Gastroesophageal sphincter (tissue), 4 donors: ENCODE measurements at places on chromosomes 2 and 18.

GRCh38 chr18:9353596-9353995 is 19.0 kb downstream of the TWSG1 start:
- ATAC-seq = no peak

DNA sequence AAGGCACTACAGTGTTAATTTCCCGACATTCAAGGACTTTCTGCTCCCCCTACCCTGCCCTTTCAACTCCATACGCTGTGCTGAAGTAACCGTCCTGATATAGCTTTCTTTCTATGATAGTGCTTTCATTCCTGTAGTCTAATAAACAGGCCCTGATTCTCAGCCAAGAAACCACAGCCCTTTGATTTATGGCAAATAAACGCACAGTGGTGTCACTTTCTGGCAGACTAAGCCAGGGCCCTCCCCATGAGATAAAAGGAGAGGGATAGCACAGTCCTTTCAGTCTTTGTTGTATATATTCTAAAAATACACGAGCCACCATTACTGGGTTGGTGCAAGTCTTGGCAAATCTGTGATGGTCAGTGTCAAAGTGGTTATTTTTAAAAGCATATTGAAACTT is 291.2 kb downstream of the ALPK2 start:
- no peak for ATAC-seq

DNA sequence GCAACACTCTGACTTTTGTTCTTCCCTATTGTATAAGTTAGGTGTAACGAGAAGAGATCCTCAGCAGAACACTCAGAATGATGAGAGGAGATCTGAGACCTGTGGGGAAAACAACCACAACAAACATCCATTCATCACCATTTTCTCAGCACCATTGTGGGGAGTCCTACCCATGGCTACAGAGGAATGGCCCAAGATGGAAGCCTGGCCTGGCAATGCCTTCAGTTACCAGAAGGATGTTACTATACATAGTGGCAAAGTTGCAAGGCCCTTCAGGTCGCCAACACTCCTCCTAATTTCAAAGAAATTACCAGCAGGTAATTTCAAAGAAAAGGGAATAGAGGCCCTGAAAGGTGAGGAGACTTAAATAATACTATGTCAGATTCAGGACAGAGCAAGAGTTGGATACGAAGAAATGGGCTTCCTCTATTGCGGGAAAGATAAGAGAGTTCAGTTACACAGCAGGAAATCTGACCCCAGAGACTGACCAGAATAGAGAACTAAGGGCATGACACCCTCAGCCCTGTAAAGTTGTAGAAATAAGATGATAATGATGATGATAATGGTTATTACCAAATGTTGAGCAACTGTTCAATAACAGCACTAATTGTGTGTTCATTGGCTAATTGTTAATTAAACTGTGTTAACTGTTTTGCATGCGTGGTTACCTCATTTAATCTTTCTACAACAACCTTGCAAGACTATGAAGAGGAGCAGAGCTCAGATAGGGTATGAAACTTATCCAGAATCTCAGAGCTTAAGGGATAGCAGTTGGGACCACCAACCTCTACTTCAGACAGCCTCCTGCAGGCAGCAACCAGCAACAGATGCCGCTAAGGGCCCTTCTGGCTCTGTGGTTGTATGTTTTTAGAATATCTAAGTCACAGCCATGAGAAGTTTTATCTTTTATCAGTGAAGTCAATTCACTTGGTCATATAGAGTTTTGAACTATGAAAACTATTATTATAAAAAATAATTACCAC is 37.5 kb downstream of the DHRS9 start:
- no peak for ATAC-seq

- ATAC-seq = no peak
Measured at GRCh38 chr2:142445551-142446072, 314.8 kb upstream of the LRP1B start.

- no peak for ATAC-seq
Measured at GRCh38 chr2:25790074-25790790, 88.1 kb downstream of the ASXL2 start.

DNA sequence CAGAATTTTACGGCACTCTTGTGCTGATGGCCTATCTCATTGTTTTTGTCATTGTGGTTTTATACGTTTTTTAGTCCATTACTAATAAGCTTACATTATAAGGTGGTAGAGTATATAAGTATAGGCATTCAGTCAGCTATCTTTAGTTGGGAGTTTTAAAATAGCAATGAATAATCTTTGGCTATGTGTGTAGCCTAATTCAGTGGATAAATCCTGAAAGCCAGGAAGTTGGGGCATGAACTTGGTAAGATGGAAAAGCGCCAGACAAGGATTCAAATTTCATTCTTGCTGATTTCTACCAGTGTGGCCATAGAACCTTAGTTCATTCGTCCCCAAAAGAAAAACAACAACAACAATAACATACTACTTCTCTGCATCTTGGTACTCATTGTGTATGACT is 31.2 kb downstream of the EPC2 start:
- ATAC-seq = no peak

- ATAC-seq = no peak
Measured at GRCh38 chr2:26335231-26335630, 10.7 kb upstream of the SELENOI start.

DNA sequence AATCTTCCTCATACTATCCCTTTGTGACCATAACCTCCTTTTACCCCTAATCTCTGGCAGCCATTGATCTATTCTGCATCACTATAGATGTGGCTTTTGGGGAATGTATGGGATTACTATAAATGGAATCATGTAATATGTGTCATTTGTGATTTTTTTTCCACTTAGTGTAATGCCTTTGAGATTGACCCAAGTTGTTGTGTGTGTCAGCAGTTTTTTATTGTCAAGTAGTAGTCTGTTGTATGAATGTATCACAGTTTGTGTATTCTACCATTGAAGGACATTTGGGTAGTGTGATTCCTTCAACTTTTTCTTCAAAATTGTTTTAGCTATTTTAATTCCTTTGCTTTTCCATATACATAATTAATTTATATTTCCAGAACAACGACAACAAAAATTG is 18.6 kb downstream of the VRK2 start:
- no peak for ATAC-seq

DNA sequence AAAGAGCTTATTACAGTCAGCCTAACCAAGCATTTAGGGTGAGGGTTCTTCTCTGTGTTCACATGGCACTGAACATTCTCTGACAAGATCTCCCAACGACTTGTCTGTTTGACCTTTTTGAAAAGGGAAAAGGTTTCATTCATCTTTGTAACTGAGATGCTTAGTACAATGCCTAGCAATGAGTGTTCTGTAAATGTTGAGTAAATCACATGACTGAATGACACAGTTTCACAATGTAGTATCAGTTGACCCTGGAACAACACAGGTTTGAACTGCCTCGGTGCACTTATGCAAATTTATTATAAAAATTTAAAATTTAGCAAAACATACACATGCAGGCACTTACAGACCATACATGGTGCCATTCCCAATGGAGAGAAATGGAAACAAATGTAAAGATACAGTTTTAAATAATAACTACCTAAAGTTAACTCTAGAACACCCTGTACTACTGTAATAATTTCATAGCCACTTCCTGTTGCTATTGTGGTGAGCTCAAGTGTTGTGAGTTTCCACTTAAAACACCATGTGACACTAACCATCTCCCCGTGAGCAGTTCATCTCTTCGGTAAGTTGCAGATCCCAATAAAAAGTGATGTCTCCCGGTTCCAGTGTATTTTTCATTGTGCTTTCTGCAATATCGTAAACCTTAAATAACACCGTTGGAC is 34.1 kb upstream of the VWC2L start:
- ATAC-seq = no peak

DNA sequence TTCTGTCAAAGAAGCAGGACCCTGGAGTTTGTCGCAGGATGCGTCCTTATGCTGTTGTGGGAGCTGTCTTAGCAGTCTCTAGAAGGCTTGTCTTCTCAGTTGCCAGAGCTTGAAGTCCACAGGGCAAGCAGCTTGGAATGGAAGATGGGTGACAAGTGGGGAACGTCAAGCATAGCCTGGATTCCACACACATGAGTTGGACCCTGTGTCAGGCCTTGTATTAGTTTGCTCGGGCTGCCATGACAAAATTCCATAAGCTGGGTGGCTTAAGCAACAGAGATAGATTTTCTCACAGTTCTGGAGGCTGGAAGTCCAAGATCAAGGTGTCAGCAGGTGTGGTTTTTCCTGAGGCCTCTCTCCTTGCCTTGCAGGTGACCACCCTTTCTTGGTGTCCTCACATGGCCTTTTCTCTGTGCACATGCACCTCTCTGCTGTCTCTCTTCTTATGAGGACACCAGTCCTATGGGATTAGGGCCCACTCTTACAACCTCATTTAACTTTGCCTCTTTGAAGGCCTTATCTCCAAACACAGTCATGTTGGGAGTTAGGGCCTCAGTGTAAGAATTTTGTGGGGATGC is 51.3 kb downstream of the THNSL2 start:
- no peak for ATAC-seq
